Hepatic stellate cell (primary cell): ENCODE measurements at places on chromosomes 1 and 21.

GRCh38 chr1:29162025-29162424, 19.7 kb downstream of the SRSF4 start:
- DNase-seq, result no peak

DNA sequence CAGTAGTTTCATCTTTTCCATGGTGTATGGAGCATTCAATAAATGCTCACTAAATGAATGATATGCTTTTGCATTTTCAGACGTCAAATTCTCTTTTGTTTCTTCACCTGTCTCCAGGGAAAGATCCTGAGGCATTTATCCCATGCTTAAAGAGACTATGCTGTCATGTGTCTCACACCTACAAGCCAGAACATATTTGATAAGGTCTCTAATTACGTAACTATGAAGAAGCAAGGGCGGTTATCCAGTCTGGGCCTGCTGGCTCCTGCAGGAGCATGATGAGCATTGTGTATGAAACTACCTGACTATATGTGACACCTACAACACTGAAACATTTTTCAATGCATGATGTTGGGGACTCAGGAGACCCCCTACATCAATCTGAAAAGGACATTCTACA, 51.8 kb downstream of the FBXO42 start:
- no peak for DNase-seq

GRCh38 chr1:208251015-208251414, 6.8 kb upstream of the PLXNA2 start:
- no peak for DNase-seq

DNA sequence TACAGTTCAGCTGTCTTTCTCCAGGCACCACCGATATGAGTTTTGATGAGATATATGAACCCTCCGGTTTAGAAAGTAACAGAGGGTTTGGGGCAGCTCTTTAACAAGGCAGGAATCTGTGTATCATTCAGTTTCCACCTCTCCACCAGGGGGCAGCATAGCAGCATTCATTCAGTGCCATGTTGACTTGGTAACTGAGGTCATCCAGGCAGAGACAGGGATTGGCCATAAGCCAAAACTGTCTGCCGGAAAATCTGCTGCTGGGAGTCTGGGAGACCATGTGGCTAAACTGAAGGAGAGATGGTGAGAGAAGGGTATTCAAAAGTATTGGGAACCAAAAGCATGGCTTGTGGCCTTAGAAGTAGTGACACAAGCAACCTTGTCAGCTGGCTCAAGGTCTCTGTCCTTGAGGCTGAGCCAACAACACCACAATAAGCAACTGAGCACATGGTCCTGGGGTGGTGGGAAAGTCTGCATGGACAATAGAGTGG, 98.5 kb downstream of the LMX1A start:
- peak; percentile 13 for DNase-seq

DNA sequence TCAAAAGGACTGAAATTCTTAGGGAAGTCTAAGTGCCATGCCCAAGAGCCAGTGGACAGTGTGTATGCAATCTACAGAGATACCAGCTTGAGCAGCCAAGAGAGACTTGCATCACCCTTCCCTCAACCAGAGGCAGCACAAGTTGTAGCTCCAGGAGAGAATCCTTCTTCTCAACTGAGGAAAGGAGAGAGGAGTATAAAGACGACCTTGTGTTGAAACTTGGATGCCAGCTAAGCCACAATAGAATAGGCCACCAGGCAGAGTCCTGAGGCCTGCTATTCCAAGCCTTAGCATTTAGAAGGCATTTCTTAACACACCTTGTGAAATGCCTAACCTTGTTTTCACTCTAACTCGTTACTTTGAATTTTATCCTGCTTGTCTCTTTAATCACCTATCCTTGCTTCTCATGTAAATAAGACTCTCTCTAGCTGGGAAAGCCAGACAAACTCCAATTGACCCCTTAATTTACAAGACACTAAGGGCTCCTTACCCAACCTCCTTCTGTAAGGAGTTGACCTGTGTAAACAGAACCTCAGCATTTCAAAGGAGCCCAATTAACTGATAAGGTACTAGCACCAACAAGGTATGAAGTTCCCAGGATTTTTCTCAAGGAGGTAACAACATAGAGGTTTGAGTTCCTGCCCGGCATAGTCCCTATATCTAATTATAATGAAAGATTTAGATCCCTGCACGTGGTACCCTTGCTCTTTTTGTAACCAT, 738.8 kb downstream of the AMY1C start:
- DNase-seq, result no peak

DNA sequence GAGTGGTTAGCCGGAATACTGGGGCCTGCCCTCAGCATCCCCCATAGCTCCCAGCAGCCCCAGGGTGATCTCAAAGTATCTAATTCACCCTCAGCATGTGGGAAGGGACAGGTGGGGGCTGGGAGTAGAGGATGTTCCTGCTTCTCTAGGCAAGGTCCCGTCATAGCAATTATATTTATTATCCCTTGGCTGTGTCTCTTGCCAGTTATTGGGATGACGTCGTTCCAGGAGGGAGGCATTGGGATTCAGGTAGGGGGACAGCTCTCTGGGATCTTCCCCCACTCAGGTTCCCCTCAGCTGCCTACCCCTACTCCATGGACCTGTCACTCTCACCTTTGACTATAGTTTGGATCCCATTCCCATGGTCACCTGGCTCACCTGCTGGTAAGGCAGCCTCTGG, 11.9 kb upstream of the PEAR1 start:
- no peak for DNase-seq
